Activated CD8-positive, alpha-beta memory T cell treated with anti-CD3 and anti-CD28 coated beads, Interleukin-2, amount 10 ng/mL, durations not matched to agents 7 days and 5 days (primary cell): ENCODE measurements at places on chromosomes 1 and 21. TPM values are rescaled to one million over a fixed set of nuclear protein-coding genes. Genes with fewer than 3 reads are reported as not detected.

DNA sequence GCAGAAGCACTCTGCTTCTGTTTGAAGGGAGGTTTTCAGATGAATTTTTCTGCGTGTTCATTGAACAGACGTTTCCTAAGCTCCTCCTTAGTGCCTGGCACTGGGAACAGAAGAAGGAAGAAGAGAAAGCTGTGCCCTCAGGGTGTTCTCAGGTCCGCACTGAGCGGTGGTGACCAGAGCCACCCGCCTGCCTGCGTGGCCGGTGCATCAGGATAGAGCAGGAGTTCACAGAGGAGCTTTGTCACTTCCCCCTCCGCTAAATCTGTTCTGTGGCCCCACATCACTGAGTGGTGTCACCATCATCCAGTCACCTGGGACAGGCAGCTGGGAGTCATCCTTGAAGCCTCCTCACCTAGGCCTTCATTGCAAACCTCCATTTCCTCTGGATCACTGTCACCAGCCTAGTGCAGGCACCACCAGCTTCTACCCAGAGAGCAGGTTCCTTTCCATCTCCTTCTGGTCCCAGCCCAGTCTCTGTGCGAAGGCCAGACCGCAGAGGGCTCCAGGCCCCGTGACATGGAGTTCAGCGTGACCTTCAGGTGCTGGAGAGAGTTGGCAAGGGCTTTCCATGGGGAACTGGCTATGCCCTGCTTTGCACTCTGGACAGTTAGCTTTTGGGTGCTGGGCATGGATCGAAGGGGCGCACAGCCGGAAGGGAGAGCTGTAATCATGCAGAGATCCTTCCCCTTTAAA, 21.7 kb downstream of the PARK7 start:
- no peak for DNase-seq

DNA sequence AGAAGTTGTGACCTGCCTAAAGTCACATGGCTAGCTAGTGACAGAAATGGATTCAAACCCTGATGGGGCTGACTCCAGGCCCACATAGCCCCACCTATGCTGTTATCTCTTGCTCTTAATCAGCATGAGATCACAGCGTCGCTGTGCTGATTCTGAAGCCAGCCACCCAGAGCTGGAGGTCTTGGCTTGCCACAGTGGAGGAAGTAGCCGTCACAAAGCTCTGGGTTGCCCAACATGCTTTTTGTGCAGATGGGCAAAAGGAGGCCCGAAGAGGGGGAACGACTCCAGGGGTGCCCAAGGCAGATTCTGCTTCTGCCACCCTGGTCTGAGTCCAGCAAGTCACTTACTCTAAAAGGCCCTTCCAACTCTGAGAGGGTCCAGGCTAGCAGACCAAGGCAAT, 14.7 kb upstream of the MFSD2A start:
- DNase-seq, result no peak

MAP10 gene
- total RNA-seq, result 2.8 TPM

SLAMF1 gene
- total RNA-seq, result 59.3 TPM

SLC2A5 gene
- not detected for total RNA-seq

GJA9 gene
- total RNA-seq, result not detected
